Epithelial cell of prostate (primary cell): ENCODE measurements at places on chromosomes 2 and 18.

- DNase-seq, result no peak
These were observed 172.3 kb downstream of the ALPK2 start for GRCh38 chr18:58456625-58457024.

DNA sequence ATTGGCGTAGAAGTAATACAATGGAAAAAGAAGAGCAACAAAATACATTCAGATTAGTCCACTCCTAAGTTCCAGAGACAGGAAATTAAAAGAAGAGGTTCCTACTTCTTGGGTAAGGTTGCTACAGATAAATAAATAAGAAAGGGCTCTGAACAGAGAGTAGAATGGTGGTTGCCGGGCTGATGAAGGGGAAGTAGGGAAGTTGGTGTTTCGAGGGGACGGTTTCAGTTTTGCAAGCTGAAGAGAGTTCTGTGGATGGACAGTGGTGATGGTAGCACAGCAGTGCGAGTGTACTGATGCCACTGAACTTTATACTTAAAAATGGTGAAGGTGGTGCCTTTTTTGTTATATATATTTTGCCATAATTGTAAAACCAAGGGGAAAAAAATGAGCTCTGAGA is 48.2 kb downstream of the CABYR start:
- no peak for DNase-seq

- peak; percentile 39 for DNase-seq
These were observed 6.5 kb upstream of the KCNG2 start for GRCh38 chr18:79790996-79791972.

DNA sequence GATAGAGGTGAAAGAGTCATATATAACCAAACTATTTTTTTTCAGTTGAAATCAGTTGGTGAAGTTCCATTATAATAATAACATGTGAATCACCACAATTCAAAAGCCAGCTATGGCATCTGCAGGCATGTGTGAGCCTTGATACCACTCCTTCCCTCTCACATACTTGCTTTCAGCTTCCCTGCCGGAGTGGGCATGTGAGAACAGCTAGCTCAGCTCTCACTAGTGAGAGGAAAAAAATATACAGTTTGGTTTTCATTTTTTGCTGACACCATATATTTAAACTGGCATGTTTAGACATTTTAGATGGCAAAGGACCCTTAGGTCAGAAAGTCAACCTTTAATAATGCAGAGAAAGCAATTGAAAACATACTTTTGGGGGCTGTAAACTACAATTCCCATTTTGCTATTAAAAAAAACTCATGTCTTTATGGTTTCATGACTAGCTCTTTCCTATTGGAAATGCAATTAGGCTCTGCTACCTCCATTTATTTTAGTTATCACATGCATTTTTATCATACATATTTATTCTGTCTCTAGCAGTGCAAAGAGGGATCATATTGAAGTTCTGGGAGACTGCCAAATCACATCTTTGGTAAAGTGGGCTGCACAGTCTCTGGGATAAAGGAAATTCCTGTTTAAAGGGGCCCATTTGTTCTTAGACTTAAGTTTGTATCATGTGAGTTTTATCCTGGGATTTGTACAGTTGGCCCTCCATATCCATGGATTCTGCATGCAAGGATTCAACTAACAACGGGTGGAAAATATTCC is 33.2 kb upstream of the SLC40A1 start:
- peak; percentile 53 for DNase-seq

GRCh38 chr2:239192975-239193374 is 207.8 kb downstream of the HDAC4 start:
- DNase-seq, result no peak

- DNase-seq, result no peak
These were observed 1.1 kb upstream of the TMEFF2 start for GRCh38 chr2:192195548-192196418.

- no peak for DNase-seq
These were observed 143.7 kb upstream of the TMEM200C start for GRCh38 chr18:6039055-6039454.

- peak; percentile 96 for DNase-seq
These were observed 952.4 kb downstream of the EPHA4 start for GRCh38 chr2:220619525-220620220.

- no peak for DNase-seq
These were observed 37.9 kb downstream of the MAP3K19 start for GRCh38 chr2:135009339-135009738.

DNA sequence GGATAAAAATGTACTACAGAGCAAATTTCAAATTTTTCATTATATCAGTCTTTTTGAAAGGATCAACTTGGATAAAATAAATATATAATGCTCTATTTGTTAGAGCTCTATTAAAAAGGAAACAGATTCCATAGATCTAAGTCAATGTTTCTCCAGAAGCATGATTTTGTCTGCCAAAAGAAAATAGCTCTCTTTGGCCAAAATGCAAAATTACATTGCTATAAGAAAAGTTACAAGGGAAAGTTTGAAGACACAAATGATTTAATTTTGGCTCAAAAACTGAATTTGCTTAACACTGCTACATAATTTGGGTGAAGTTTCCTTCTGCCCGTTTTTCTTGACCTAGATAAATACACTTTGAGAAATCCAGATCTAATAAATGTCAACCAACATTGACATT is 15.7 kb downstream of the C2orf69 start:
- DNase-seq, result no peak

DNA sequence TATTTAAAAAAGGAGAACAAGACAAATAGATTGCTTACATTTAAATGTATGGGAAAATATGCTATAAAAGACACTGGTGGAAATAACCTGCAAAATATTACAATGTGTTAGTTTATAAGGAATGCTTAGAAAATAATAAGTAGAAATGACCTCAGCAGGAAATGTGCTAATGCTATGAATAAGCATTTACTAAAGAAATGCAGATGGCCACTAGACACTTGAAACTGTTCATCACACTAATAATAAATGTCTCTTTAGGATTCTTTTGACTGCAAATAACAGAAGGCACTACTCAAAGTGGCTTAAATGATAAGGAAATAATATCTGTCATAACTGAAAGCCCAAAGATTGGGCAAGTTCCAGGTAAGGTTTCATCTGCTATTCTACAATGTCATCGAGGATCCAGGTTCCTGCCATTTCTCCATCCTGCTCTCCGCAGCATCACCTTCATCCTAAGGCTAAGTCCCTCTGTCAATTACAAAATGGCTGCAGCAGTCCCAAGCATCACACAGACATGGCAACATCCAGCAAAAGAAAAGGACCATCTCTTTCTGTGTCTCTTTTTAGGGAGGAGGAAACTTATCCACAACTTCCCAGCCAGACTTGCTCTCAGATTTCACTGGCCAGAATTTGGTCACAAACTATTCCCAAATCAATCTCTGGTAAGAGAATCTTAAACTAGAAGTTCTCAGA is 21.9 kb downstream of the METTL8 start:
- no peak for DNase-seq

DNA sequence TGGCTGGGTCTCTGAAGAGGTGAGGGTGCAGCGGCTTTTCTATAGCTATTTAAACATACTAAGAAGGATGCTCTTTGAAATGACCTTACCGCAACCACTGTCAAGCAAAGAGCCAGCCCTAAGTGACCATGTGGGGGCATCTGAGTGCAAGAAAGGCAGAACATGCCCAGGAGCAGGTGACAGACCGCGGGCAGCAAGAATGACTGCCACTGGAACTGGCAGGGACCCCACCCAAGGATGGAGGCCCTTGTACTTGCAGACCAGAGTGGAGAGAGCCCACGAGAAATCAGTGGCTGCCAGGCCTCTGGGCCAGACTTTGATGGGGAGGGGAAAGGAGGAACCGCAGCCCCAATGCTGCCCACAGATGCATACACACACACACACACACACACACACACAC is 33.1 kb downstream of the DNMT3A start:
- no peak for DNase-seq

- no peak for DNase-seq
These were observed 74.1 kb downstream of the GALR1 start for GRCh38 chr18:77323640-77324299.

DNA sequence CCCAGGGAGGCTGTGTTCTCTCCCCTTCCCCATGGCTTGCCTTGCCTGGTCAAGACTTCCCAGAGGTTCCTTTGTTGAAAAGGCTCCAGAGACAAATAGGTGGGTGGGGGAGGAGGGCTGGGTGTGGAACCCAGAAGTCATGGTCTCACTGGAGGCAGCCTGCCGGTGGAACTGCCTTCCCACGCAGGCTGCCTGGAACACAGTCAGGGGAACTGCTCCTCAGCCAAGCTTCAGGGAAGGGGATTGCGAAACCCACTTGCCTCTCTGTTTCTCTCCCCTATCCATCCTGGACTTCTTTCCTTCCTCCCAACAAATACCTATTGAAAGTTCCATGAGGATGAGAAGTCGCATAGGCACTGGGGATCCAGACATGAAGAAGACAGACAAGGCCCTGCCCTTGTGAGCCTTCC is 31.6 kb downstream of the MARCO start:
- DNase-seq, result no peak

- no peak for DNase-seq
These were observed 31.8 kb downstream of the HDAC4 start for GRCh38 chr2:239368906-239369552.

DNA sequence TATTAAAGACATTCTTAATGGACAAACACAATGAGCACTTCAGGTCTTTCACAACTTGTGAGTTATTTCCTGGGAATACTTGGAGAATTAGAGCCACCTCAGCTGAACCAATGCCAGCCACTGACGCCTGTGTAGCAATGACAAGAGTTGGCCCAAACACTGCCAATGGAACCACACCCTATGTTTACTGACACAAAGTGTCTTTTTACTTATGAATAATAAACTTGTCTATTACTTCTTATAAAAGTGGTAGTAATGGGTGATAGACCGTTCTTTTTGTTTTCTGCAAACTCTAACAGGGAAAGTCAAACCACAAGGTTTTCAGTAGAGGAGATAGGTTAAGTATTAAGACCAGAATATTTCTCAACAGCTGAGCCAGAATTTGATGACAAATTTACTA is 12.5 kb upstream of the CHAC2 start:
- peak; percentile 16 for DNase-seq
